ENCODE measurements at places on chromosomes 16 and 17.

DNA sequence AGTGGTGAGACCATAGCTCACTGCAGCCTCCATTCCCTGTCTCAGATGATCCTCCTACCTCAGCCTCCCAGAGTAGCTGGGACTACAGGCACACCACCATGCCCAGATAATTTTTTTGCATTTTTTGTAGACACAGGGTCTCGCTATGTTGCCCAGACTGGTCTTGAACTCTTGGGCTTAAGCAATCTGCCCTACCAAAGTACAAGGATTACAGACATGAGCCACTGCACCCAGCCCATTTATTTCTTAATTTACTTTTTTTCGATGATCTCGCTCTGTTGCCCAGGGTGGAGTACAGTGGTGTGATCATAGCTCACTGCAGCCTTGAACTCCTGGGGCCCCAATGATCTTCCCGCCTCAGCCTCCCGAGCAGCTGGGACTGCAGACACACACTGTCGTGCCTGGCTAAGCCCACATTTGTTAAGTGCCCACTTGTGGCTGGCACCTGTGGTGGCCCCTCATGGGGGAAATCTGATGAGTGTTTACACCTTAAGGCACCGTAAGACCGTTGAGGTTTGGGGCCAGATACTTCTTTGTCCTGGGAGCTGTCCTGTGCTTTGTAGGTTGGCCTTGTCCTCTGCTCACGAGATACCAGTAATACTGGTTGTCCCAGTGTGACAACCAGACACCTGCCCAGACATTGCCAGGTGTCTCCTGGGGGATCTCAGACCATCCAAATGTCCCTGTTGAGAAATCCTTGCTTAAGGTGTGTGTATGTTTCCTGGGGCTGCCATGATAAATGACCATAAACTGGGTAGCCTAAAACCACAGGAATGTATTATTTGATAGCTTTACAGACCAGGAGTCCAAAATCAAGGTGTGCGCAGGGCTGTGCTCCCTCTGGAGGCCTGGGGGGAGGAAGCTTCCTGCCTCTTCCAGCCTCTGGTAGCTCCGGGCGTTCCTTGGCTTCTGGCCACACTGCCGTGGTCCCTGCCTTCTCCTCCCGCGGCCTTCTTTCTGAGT, 141.4 kb upstream of the GSE1 start:
- no peak for DNase-seq

DNA sequence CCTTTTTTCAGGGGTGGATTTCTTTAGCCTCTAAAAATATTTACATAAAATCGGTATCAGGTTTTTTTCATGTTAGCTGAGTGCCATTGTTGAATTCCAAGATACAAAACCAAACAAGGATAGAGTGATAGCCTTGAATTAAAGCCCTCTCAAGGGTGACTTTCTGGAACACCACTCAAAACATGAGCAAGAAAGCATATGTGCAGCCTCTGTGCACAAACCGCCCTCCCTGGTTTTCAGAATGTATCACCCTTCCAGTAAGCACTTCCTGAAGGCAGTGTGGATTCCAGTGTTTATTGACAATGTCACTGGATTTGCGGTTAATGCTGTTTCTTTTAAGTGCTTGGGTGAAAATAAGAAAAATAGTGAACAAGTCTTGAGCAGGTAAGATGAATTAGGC, 597.7 kb downstream of the TMEM114 start:
- no peak for DNase-seq

GRCh38 chr16:87326151-87326571, 9.0 kb upstream of the C16orf95 start:
- DNase-seq: no peak

- peak; percentile 72 for DNase-seq
These were observed 62.0 kb downstream of the SLC39A11 start for GRCh38 chr17:73030501-73030921.

- DNase-seq: no peak
These were observed 9.4 kb downstream of the CETP start for GRCh38 chr16:56970934-56971767.

- no peak for DNase-seq
These were observed 623.2 kb downstream of the CDH8 start for GRCh38 chr16:61413021-61413420.

GRCh38 chr17:78484271-78485246, 92.6 kb downstream of the DNAH17 start:
- DNase-seq: peak; percentile 34

- DNase-seq: no peak
These were observed 97.1 kb downstream of the SHISA9 start for GRCh38 chr16:12998361-12999085.
